NCI-H524 treated with DMSO at 0.1 percent for 48 hours (cell line): ENCODE measurements at places on chromosomes 16 and 17.

GRCh38 chr17:43962479-43962878 is 8.7 kb upstream of the PYY start:
- no peak for DNase-seq

- DNase-seq = no peak
Observed at GRCh38 chr16:75106351-75107274, 10.0 kb downstream of the LDHD start.

- no peak for DNase-seq
Observed at GRCh38 chr17:50634915-50635731, 442 bp downstream of the ABCC3 start.

GRCh38 chr17:77451894-77452852 is 311.4 kb downstream of the SEC14L1 start:
- peak; percentile 83 for DNase-seq

GRCh38 chr16:67235816-67236562 is 9.1 kb downstream of the TMEM208 start:
- DNase-seq = no peak

- DNase-seq = peak; percentile 65
Observed at GRCh38 chr16:1610071-1610898, 1.6 kb downstream of the IFT140 start.
